ENCODE measurements at places on chromosomes 16 and 17.

DNA sequence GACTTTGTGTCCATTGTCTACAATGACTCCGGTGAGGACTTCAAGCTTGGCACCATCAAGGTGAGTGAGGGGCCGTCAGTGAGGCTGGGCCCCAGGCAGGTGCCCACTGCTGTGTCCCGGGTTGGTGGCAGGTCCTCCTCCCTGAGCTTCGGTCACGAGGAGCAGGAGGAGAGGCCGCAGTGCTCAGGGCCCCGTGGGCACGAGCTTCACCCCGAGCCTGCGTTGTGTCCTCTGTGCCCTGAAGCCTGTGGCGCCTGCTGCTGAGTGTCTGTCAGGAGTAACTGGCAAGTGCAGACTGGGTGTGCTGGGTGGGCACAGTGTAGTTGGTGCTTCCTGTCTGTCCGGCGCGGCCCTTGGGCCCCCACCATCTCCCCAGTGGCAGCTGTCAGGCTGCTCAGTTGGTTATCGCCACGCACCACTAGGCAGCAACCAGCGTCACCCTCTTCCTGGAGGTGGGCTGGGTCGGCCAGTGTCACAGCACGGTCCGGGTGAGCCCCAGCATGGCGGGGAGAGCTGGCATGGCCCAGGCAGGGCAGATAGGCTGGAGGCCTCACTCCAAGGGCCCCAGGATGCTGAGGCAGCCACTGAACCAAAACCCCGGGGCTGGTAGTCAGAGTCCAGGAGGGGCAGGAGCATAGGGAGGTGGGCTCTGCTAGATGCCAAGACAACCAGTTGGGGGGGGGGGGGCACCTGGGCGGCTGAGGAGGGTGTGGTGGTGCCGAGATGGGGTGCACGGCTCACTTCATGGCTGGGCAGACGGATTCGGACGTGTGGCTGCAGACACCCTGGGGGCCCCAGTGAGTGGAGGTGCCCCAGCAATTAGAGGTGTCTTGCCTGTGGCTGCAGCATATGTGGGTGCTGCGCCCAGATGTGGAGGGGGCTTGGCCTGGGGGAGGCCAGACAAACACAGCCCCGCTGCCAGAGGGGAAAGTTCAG, 39.3 kb downstream of the TSC2 start:
- no peak for DNase-seq

DNA sequence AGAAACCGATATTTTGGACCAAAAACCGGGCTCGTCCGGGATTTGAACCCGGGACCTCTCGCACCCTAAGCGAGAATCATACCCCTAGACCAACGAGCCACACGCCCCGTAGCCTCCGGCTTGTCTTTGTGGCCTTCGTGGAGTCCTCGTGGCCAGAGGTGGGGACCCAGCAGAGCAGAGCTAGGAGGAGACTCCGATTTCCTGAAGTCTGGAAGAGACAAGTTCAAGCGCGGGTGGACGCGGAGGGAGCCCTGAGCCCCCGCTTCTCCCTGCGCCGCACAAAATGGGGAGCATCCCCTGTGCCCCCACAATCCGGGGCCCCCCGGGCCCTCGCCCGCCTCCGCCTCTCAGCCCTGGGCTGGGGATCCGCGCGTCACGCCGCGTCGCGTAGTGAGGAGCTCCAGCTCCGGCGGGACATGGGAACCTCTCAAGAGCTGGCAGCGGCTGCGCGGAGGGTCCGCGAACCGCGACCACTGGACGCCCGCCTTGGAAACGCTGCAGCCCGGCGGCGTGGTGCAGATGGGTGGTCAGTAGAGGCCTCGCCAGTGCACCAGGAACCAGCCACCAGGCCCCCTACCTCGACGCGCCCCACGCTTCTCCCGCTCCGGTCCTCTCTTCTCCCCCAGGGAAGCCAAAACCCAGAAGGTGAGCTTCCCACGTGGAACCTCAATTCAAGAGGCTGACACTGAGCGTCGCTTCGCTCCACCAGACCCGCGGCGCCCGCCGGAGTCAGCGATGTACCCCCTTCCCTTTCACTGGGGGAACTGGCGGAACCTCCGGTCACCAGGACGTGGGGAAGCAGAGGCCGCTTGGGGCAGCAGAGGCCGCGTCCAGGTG, 5.2 kb upstream of the OR1F1 start:
- DNase-seq, result peak; percentile 55

- no peak for DNase-seq
Measured at GRCh38 chr17:46813920-46814319, 4.6 kb downstream of the WNT3 start.

GRCh38 chr17:43871946-43872690, 25.1 kb downstream of the CD300LG start:
- DNase-seq, result no peak

- no peak for DNase-seq
Measured at GRCh38 chr17:40110026-40110845, 9.8 kb upstream of the NR1D1 start.

DNA sequence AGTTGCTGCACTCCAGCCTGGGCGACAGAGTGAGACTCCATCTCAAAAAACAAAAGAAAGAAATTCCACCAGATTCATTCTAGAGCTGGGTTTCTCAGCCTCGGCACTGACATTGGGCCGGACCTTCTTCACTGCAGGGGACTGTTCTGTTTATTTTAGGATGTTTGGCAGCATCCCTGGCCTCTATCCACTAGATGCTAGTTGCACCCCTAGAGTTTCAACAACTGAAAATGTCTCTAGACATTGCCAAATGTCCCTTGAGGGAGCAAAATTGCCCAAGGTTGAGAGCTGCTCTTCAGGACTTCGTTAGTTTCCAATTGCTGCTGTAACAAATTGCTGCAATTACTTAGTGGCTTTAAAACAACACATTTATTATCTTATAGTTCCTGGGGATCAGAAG, 7.2 kb downstream of the EEF2K start:
- no peak for DNase-seq

DNA sequence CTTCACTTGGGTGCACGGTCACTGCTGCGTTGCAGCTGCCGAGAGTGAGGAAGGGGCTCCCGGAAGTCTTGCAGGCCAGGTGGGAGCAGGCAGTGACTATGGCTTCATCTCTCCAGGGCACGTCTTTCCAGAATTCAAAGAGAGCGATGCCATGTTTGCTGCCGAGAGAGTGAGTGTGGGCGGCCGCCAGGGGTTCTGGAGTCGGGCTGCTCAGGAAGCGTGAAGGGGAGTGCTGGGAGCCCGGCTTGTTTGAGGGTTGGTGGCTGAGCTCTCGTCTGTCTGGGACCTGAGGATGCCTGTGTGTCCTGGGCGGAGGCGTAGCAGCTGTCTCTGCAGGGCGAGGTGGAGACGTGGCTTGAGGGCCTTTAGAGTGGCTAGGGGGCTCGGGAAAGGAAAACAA, 6.3 kb downstream of the HGS start:
- DNase-seq, result no peak

GRCh38 chr16:60929-61878, 7.6 kb downstream of the SNRNP25 start:
- no peak for DNase-seq

- DNase-seq, result peak; percentile 30
Measured at GRCh38 chr17:11644265-11645212, 46.3 kb downstream of the DNAH9 start.

DNA sequence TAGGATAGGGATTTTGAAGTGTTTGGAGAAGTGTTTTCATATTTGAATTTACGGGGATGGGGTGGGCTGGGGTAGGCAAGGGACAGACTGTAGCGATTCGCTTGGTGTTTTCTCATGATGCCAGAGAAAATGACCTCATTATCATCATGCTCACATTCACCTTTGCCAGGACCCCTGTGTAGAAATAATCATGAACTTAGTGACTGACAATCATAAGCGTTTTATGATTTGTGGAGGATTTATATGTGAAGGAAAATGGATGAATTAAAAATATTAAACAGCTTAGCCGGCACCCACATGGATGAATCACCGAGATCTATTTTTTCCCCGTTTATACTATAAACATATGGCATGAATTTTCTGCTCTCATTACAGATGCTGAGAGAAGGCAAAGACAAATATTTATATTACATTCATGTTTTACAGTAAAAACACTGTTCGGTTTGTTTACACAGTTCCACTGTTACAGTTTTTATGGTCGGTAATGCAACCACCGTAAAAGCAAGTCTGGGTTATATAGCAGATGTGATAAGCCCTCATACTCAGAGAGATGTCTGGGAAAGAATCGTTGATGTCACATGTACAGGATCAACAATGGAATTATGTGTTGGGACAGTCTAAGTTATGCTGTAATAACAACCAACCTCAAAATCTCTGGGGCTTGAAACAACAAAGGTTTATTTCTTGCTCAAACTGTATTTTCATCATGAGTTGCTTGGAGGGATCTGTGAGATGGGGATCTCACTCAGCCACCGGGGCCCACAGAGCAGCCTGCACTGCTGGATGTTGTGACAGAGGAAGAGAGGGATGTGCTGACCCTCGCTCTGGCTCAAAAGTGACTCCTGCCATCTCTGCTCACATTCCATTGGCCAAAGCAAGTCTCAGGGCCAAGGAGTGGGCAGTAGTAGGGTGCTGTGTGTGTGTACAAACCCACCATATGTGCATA, 85.1 kb downstream of the WWOX start:
- DNase-seq, result no peak

- no peak for DNase-seq
Measured at GRCh38 chr17:57135789-57136291, 50.8 kb downstream of the AKAP1 start.

GRCh38 chr17:54882950-54883349, 17.7 kb upstream of the TOM1L1 start:
- no peak for DNase-seq

DNA sequence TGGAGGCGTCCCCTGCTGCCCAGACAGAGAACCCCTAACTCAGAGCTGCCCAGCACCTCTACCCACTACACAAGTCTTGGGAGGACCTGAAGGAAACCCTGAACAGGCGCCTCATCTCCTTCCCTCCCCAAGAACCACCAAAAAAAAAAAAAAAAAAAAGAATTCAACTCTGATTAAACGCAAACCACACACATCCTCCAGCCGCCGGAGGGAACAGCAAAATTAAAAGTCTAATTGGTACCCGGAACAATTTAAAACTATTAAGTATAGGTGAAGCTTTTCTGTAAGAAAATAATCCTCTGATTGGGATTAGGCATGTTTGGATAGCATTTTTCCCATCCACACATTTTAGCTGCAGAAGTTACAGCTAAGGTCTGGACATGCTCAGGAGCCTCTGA, 202.7 kb downstream of the ZNF423 start:
- DNase-seq, result no peak

- no peak for DNase-seq
Measured at GRCh38 chr17:59425085-59425931, 93.9 kb downstream of the YPEL2 start.
